Central memory CD8-positive, alpha-beta T cell (primary cell): ENCODE measurements at places on chromosomes 1 and 21.

GRCh38 chr21:32253215-32253641 is 25.6 kb downstream of the MIS18A start:
- DNase-seq = no peak

- no peak for DNase-seq
Measured at GRCh38 chr1:159296706-159297375, 5.3 kb upstream of the FCER1A start.

DNA sequence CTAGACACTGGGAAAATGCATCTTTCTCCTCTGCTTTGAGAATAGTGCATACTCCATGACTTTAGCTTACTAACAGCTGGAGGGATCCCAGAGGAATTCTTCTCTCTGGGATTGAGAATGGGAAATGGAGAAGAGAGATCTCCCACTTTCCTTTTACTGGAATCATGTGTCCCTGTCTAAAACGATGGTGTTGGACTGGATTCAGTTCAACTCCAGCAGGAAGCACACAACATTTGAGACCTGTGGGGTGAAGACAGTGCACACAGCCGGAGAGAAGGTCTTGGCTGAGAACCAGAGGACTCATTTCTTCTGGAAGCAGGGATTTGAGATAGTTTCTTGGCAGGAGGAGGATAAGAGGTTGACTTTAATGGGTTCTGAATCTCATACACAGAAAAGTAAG is 58.7 kb downstream of the TRABD2B start:
- DNase-seq = no peak

DNA sequence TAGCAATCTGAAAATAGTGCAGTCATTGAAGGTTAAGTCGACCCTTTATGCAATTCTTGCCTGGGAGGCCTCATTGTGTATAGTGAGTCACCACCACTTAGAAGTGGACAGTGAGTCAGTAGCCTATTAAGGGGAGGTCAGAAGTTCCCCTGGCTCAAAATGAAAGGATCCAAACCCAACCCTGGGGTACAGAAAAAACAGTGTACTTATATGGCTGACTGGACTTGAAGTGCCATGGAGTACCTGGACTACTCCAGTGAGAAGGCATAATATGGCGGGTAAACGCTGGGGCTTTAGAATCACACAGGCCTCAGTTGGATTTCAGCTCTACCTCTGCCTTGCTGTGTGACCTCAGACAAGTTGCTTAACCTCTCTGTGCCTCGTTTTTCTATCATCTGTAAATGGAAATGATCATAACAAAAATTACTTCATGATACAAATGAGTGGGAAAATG is 2.2 kb upstream of the BCL9 start:
- DNase-seq = no peak

GRCh38 chr1:155809088-155809487 is 47.9 kb downstream of the GON4L start:
- no peak for DNase-seq

GRCh38 chr1:1106510-1107221 is 9.2 kb downstream of the C1orf159 start:
- no peak for DNase-seq

GRCh38 chr1:235657269-235657668 is 7.7 kb upstream of the GNG4 start:
- DNase-seq = no peak

DNA sequence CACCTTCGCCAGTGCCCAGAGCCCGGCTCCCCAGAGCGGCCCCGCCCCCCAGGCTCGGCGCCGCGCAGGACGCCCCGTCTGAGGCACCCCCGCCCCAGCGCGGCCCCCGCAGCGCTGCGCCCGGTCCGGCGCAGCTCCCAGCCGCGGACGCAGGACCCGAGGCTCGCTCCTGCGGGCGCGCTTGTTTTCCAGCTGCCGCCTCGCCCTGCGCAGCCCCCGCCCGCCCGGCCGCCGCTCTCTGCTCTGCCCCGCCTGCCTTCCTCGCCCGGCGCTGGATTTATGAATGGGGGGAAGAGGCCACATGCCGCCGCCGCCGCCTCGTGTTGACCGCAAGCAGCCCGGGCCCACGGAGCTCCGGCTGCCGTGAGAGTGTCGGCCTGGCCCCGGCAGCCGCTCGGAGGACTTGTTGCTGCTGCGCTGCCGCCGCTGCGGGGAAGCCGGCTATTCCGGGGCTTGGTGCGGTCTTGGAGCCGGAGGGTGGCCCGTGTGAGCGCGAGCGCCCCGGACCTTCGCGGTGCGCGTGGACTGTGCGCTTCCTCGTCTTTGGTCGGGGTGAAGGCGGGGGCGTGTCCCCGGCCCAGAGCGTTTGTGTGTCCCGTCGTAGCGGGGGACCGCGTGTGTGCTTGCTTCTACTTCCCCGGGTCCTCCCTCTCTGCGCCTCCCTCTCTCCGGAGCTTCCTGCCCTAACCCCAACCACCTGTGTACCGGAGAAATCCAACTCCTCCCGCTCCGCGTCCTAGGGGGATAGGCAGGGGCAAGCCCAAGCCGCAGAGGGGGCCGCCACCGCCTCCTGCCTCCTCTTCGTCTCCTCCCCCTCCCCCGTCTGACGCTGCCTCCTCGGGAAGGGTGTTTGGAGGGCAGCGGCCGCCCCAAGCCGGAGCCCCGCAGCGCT is 736 bp downstream of the KCNC4 start:
- DNase-seq = peak; percentile 28

DNA sequence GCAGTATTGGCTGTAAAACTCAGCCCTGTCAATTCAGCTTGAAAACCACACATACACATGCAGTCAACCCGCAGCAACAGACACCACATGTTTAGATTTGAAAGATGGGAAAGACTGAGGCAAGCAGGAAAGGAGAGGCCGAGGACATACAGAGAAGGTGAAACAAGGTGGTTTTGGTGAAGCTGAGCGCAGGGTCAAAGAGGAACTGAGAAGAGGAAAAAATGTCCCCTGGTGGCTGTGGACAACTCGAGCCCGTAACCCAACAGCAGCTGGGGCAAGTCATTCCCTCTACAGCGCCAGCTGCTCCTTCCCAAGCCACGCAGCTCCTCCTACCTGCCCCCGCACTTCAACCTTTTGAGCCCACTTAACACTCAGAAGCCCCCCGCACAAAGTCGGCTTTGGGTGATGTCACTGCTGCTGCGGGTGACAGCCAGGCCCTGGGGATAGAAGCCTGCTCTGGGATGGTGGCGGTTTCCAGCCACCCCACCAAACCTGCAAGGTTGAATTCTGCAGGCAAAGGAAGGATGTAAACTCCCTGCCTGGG is 63.0 kb downstream of the KCNN3 start:
- no peak for DNase-seq

DNA sequence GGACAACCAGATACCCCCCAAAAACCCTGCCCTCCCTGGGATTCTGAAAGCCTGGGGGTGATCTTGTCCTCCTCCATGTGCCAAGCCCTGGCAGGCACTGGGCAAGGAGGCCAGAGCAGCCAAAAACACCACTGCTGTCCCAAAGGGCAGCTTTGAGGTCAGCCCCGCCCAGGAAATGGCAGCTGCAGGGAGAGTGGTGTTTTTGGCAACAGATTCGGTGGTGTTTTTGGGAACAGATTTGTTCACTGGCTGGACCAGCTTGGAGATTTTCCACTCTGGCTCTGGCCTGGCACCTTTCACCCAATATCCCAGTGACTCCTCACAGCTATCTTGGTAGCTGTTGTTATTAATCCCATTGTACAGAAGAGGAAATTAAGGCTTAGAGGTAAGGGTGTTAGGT is 34.7 kb downstream of the LRP8 start:
- DNase-seq = no peak

DNA sequence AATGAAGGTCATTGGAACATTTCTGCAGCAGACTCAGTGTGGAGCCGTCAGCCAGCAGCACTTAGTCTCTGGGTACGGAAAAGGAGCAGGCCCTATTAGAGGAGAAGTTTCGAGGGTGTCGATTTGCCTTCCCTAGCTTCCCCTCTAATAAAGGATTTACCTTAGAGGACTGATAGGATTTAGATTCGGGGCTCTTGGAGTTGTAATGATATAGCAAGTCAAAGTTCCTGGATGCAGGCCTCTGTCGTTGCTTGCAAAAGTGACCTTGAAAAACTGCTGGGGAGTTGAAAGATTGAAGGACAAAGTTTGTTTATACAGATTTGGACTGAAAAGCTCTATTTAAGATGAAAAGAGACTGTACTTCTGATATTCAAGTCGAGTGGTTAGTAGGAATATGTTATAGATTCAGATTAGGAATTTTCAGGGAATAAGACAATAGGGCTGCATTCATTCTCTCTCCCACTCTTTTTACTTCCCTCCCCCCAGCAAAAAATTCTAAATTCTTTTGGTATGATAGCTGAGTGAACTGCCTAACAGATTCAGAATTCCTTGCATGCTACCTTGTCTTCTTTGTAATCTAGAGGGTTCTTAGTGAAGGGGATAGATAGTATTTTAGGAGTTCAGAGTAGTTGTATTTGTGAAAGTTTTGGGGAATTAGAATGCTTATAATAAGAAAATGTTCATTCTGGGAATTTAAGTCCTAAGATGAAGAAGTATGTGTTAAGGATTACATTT is 19.2 kb downstream of the NFYC start:
- DNase-seq = no peak

- DNase-seq = no peak
Measured at GRCh38 chr1:152718238-152718637, 10.3 kb downstream of the LCE4A start.

DNA sequence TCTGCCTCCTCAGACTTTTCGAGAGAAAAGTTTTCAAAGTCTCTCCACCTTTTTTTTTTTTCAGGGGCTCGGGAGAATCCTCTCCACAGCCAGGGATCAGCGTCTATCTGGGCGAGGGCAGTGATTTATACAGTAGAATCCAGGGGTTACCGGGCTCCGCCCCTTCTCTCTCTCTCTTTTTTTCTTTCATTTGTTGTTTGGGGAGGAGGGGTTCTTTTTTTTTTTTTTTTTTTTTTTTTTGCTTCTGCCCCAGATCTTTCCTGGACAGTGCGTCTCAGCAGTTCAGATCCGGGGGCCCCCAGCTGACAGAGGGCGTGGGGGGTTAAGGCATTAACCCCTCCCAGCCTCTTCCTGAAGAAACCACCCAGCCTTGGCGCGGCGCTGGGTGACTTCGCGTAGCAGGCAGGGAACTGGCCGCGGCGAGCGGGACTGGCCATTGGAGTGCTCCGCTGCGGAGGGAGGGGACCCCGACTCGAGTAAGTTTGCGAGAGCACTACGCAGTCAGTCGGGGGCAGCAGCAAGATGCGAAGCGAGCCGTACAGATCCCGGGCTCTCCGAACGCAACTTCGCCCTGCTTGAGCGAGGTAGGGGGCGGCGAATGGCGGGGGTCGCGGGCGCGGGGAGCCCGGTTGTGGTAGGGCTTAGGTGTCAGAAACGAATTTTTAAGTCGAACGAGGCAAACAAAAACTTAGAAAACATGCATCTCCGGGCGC is at the start of gene S1PR1:
S1PR1 (plus strand) TSS at position 504 of the 713 bp plus-strand sequence. CDS start 1,966 bp downstream, outside the sequence.
- peak; percentile 45 for DNase-seq

DNA sequence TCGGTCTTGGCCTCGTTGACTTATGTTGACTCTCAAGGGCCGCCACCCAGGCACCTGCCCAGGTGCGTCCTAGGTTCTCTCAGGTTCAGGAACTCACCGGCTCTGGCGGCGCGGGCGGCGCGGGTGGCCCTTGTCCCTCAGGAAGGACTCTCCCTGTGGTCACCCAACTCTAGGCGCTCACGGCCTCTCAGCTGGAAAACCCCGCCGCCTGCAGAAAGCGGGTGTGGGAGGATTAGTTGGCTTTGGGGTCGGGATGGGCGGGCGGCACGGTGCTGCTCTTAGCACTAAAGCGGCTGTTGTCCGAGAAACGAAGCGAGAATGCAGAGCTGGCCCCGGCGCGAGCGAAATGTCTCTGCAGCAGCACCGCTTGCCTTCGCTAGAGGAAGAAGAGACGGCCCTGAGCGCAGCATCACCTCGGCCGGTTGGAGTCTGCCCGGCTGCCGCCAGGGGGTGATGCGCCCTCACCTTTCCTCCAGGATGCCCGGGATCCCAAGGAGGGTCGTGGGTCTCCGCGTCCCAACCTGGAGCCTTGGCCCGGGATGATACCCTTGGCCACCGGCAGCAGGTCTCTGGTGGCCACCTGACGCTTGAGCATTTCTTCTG is 8.1 kb upstream of the TADA1 start:
- DNase-seq = no peak

GRCh38 chr1:178648151-178648550 is 76.9 kb upstream of the RALGPS2 start:
- DNase-seq = no peak

- no peak for DNase-seq
Measured at GRCh38 chr21:38365521-38365920, 108.7 kb downstream of the KCNJ15 start.

GRCh38 chr1:200642481-200642880 is 21.9 kb upstream of the KIF14 start:
- DNase-seq = no peak

GRCh38 chr1:26999440-26999987 is 6.0 kb downstream of the TRNP1 start:
- DNase-seq = no peak

GRCh38 chr21:36087362-36088138 is 17.7 kb downstream of the CBR1 start:
- DNase-seq = no peak

GRCh38 chr21:42063571-42064521 is 7.3 kb upstream of the UMODL1 start:
- peak; percentile 31 for DNase-seq

- no peak for DNase-seq
Measured at GRCh38 chr1:146020058-146021049, 1.2 kb downstream of the HJV start.

DNA sequence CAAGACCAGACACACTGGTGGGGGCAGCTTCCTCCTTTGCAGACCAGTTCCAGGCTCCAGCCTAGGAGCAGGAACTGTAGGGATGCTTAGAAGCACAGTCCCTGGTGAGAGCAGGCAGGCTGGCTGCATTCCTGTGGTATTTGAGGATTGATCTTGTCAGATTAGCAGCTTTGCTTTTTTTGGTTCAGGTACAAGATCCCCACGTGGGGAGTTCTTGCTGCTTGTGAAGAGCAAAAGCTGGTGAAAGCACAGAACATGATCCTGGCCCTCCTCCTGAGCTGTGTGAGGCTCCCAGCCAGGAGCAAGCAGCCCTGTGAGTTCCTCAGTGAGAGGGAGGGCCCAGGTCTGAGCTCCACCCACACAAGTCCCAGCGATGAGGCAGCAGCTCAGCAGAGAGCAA is 75.3 kb upstream of the ARTN start:
- no peak for DNase-seq

- no peak for DNase-seq
Measured at GRCh38 chr1:43243299-43243698, 26.5 kb upstream of the TMEM125 start.

DNA sequence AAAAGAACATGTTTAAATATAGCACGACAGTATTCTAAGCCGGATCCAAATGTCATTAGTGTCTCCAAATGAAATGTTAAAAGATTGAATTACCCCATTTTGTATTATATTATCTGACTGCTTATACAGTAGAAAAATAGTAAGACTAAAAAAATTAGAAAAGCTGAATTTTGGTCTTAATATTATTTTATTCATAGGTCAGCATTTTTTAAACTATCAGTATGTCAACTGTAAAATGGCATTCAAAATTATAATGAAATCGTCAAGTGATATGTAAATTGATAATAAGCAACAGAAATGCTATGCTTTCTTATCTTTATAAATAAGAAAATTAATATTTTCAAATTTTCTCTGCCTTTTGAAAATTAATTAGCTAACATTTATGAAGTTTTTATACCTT is 16.6 kb downstream of the SLC44A5 start:
- DNase-seq = no peak

- DNase-seq = no peak
Measured at GRCh38 chr1:169890761-169891538, 2.7 kb downstream of the SCYL3 start.
